Pericardium fibroblast (primary cell): ENCODE measurements at places on chromosomes 4 and X. TPM values are rescaled to one million over a fixed set of nuclear protein-coding genes. Genes with fewer than 3 reads are reported as not detected.

Gene S100P
- total RNA-seq = not detected in 2 replicates

Gene EGF
- total RNA-seq = not detected in 2 replicates

Gene SRPX2
- 69.2 and 161 TPM in 2 replicates for total RNA-seq

Gene COX7B2
- not detected in 2 replicates for total RNA-seq

Gene MAP3K15
- not detected in 2 replicates for total RNA-seq

Gene LUZP4
- not detected in 2 replicates for total RNA-seq

Gene ZNF732
- not detected in 2 replicates for total RNA-seq

Gene GJB1
- not detected in 2 replicates for total RNA-seq

Gene FGFBP2
- total RNA-seq = not detected in 2 replicates
